Left ventricle myocardium inferior (tissue), 1 donor: ENCODE measurements at places on chromosomes 1 and 21. TPM values are rescaled to one million over a fixed set of nuclear protein-coding genes. Genes with fewer than 3 reads are reported as not detected.

- peaks cover 17% of the 10 kb centered on the region for H3K4me1 ChIP-seq
- no peaks in the 10 kb centered on the region for H3K36me3 ChIP-seq
- H3K4me3 ChIP-seq = no peak overlapping the region
- H3K27ac ChIP-seq = no peak overlapping the region
These were observed 220.1 kb downstream of the SDCCAG8 start for GRCh38 chr1:243475966-243476365.

DNA sequence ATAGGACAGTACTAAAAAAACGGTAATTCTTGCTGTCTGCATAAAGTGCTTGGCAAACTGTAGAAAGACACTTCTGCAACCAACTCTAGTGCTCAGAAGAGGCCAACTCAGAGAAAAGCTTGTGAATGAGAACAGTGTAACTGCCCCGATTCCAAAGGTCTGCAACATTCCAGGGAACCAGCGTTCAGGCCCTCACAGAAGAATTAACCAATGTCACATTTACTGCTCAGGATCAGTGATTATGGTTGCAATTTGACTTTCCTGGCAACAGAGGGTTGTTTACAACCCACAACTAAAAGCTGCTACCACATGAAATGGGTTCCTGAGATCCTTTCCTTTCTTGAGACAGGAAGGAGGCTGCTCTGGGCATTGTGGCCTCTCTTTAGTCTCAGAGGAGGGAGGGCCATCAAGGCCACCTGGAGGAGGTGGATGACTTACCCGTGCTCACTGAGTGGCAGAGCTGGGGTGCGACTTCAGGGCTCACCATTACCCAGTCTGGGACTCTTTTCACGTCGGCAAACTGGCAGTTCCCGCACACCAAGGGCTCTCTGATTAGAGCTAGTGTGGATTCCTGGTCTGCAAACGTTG, 15.3 kb downstream of the SRSF4 start:
- H3K4me1 ChIP-seq = peaks cover 83% of the 10 kb centered on the region
- H3K27me3 ChIP-seq = no peaks in the 10 kb centered on the region
- peaks cover 32% of the 10 kb centered on the region for H3K36me3 ChIP-seq

Gene CD101
- total RNA-seq = 0.74 TPM

Gene PLEKHO1
- 49.4 TPM for total RNA-seq

- H3K36me3 ChIP-seq = no peaks in the 10 kb centered on the region
- no peaks in the 10 kb centered on the region for H3K4me1 ChIP-seq
- DNase-seq = no peak
- H3K4me3 ChIP-seq = no peak overlapping the region
These were observed 44.1 kb downstream of the CD247 start for GRCh38 chr1:167474191-167474641.

Gene P3R3URF
- total RNA-seq = not detected

- DNase-seq = no peak
- H3K4me1 ChIP-seq = peaks cover 33% of the 10 kb centered on the region
- H3K27ac ChIP-seq = peak overlapping the region; percentile 60
- H3K4me3 ChIP-seq = no peak overlapping the region
- H3K36me3 ChIP-seq = peaks cover 39% of the 10 kb centered on the region
These were observed 89.9 kb downstream of the WLS start for GRCh38 chr1:68142461-68142860.

- no peak overlapping the region for H3K27ac ChIP-seq
- peaks cover 61% of the 10 kb centered on the region for H3K36me3 ChIP-seq
- no peak for DNase-seq
- no peaks in the 10 kb centered on the region for H3K4me1 ChIP-seq
- H3K4me3 ChIP-seq = no peak overlapping the region
- H3K27me3 ChIP-seq = no peaks in the 10 kb centered on the region
These were observed 10.1 kb downstream of the ZBTB37 start for GRCh38 chr1:173878251-173878650.

GRCh38 chr1:9689011-9689706, 37.6 kb downstream of the PIK3CD start:
- peak; percentile 81 for DNase-seq
- no peaks in the 10 kb centered on the region for H3K27me3 ChIP-seq
- peaks cover 35% of the 10 kb centered on the region for H3K4me1 ChIP-seq

DNA sequence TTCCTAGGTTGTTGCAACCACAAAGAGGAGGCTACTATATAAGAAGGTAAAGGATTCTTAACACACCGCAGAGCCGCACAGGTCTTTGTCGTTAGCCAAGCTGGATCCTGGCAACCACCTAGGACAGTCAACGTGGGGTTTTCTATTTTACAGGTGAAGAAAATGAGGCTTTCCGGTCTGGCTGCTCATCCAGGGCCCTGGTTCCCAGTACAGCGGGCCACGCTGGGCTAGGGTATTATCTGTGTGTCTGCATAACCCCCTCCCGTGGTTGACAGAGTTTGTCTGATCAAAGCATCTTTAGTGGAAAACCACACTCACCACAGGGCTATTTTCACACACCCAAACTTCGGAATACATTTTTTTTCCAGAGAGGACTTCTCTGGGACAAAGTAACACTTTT, 39.0 kb upstream of the PDE9A start:
- peaks cover 36% of the 10 kb centered on the region for H3K27me3 ChIP-seq
- no peak overlapping the region for H3K27ac ChIP-seq
- no peaks in the 10 kb centered on the region for H3K36me3 ChIP-seq
- DNase-seq = no peak
- H3K4me3 ChIP-seq = no peak overlapping the region
